ENCODE measurements at places on chromosomes 2 and 18.

GRCh38 chr2:221618007-221618406 lies 45.9 kb upstream of the EPHA4 start:
- no peak for DNase-seq

DNA sequence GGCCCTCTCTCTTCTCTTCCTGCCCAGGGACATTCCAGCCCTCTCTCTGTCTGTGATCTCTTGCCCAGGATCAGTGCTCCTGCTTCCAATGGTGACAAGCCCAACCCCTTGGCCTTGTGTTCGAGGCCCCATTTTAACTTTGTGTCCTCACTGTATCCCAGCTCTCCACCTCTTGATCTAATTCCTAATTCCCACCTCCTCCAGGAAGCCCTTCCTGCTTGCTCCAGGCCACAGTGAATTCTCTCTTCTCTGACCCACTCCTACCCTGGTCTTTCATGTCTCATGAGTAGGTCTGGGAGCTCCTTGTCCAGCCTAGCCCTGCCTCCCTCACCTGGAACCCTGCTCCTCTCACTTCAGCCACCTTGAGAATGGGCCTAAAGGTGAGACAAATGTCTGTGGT lies 249.1 kb downstream of the CELF4 start:
- DNase-seq = no peak

DNA sequence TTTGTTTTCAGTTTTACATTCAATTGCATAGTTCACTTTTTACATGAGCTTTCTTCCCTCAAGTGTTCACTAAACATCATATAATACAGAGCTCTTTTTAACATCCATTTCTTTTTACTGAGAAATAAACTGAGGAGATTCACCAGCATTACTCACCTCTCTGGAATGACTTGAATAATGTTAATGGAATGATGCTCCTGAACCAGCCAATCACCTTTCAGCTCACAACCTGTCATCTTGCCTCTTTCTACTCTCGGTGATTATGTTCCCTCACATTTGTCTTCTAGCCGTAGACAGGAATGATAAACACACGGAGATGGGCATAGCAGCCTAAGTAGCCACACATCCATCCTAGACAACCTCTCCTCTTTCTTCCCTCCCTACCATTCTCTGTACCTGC lies 301.7 kb downstream of the PAX3 start:
- DNase-seq = no peak

- peak; percentile 50 for DNase-seq
These were observed 38.1 kb upstream of the ACYP2 start for GRCh38 chr2:54077088-54077900.

DNA sequence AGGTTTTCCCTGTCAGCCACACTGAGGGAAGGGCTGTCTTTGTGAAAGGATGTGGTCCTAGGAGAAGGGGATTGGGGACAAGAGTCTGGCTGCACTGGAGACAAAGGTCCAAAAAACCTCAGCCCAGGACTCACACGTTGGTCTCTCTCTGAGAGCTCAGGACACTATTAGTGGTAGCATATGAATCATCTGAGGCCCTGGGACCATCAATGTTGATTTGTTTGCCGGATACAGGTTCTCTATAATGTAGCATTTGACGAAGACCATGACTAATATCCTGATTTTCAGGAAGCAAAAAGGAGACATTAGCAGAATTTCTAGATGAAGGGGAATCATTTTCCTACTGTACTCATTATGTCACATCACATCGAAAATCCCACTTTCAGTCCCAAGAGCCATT lies 22.2 kb upstream of the DNAH6 start:
- no peak for DNase-seq

DNA sequence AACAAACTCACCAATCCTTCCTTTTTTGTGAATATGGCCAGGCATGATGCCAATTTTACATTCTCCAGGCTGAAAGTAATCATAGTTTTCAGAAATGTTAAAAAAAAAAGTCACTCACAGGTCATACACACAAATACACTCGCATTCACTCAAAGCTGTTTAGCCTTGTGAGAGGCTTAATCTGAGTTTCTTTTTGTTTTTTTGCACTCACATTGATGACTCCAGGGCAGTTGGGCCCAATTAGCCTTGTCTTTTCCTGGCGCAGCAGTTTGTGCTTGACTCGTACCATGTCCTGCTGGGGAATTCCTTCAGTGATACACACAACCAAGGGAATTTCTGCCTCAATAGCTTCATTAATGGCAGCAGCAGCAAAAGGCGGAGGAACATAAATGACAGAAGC lies 18.0 kb downstream of the SUCLG1 start:
- DNase-seq = no peak

DNA sequence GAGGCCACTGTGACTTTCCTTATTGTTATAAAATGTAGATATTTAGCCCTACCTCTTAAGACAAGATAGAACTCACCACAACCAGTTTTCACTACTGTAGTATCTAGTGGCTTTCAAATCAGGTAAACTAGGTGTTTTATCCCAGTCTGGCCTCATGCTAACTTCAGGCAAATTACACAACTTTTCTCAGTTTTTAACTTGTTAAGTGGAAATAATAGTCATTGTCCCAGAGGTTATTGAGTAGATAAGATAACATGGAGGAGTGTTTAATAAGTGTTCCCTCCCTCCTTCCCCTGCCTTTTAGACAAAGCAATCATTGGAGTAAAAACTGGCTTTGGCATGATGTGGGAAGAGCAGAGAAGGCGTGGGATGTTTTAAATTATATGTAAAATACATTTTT lies 27.3 kb downstream of the ANXA4 start:
- DNase-seq = no peak

GRCh38 chr2:123303731-123304130 lies 721.4 kb upstream of the CNTNAP5 start:
- DNase-seq = no peak

DNA sequence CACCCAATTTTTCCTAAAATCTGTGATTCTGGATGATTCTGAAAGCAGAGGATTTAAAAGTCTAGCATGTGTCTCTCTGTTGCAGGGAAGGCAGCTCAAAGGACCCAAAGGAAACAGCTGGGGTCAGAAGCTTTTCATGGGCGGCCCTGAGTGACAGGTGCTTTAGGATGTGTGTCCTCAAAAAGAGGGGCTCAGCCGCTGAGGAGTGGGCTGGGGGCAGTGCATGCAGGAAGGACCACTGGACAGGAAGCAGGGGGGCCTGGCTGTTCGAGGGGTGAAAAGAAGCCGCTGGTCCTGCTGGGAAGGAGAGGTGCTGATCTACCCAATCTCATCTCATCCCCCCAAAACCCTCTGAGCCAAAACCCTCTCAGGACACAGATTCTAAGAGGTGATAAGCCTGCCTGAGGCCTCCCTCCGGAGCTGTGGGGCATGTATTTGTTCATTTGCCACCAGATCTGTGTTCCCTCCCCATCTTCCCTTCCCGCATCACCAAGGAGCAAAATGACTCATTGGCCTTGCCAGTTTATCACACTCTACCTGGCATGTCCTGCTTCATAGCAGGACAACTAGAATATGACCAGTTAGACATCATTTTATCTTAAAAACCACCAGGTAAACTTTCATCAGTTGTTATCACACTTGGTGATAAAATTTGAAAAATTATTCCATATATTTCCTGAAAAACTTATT lies 98.8 kb upstream of the MGAT4A start:
- DNase-seq = no peak

GRCh38 chr18:2303517-2304238 lies 267.6 kb downstream of the METTL4 start:
- DNase-seq = no peak

GRCh38 chr2:71784734-71785511 lies 331.6 kb downstream of the DYSF start:
- DNase-seq = no peak

- no peak for DNase-seq
These were observed 25.6 kb upstream of the MTA3 start for GRCh38 chr2:42542871-42543270.

- peak; percentile 11 for DNase-seq
These were observed 47.7 kb upstream of the TMEM247 start for GRCh38 chr2:46431481-46432235.

- no peak for DNase-seq
These were observed 42.4 kb upstream of the C1GALT1C1L start for GRCh38 chr2:43718530-43719124.

- no peak for DNase-seq
These were observed 4.3 kb upstream of the CAVIN2 start for GRCh38 chr2:191851158-191851557.

DNA sequence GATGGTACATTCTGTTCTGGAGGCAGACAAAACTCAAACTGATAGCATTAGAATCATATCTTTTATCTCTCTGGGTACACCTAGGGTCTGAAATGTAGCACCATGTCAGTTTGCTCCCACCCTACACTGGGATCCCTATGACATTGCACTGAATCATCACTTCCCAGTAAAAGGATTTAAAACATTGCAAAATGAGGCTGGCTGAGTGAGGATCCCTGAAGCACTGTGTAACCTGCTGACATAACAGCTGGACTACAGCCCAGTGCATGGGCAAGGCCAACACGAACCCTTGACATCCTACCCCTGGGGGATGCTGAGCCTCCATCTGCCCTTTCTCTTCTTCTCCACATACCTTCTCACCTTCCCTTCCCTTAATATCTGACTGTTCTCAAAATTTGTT lies 253.2 kb downstream of the TTC32 start:
- no peak for DNase-seq

- no peak for DNase-seq
These were observed 113.6 kb downstream of the CDH2 start for GRCh38 chr18:28063271-28063761.

- peak; percentile 41 for DNase-seq
These were observed 168.9 kb downstream of the ANTXR1 start for GRCh38 chr2:69181806-69182427.

- DNase-seq = no peak
These were observed 29.5 kb downstream of the SERPINB5 start for GRCh38 chr18:63506336-63506646.

DNA sequence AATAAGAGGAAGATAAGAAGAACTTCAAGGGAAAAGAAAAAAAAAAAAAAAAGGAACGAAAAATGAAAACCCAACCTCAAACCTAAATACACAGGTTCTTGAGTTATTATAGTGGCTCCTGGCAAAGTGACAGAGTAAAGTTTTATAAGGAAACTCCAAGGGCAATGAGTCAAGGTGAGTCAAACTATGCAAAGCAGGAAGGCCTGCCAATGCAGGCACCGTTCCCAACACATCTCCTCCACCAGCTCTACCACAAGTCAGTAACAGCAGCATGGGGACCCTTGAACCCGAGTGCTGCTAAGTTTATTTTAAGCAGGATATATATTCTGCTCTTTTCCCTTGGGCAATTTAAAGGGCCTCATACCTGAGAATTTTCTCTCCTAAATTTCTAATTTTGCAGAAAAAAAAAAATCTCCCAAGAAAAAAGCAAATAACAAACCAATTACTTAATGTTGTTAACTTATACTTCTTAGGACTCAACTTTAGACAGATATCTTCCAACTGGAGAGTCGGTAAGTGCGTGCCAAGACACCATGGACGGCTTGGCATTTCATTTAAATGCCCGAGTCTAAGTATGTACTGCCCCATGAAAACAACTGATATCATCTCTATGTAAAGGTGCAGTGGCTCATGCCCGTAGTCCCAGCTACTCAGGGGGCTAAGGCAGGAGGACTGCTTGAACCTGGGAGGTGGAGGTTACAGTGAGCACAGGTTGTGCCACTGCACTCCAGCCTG lies 75.7 kb upstream of the TFCP2L1 start:
- no peak for DNase-seq

- no peak for DNase-seq
These were observed 46.4 kb downstream of the ZNF521 start for GRCh38 chr18:25305584-25305983.

- DNase-seq = no peak
These were observed 1052.3 kb upstream of the ZEB2 start for GRCh38 chr2:145572238-145572637.

GRCh38 chr18:57409650-57410049 lies 25.5 kb upstream of the ONECUT2 start:
- no peak for DNase-seq

DNA sequence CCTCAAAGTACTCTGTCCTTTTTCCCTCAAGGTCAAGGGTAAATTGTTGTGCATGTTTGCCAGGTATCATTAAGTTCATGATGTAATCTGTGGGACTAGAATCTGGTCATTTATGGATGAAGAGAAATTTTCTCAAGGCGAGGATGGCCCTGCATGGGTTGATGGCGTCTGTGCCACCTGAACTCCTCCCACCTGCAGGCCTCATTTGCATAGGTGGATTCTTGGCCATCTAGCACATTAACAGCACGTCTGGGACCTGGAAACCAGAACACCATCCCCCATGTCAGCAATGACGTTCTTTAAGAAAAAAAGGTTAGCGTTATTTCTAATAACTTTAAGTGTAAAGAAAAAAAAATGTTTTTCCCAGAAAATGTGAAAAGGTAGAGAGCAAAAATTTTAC lies 145.8 kb downstream of the ESCO1 start:
- DNase-seq = no peak

DNA sequence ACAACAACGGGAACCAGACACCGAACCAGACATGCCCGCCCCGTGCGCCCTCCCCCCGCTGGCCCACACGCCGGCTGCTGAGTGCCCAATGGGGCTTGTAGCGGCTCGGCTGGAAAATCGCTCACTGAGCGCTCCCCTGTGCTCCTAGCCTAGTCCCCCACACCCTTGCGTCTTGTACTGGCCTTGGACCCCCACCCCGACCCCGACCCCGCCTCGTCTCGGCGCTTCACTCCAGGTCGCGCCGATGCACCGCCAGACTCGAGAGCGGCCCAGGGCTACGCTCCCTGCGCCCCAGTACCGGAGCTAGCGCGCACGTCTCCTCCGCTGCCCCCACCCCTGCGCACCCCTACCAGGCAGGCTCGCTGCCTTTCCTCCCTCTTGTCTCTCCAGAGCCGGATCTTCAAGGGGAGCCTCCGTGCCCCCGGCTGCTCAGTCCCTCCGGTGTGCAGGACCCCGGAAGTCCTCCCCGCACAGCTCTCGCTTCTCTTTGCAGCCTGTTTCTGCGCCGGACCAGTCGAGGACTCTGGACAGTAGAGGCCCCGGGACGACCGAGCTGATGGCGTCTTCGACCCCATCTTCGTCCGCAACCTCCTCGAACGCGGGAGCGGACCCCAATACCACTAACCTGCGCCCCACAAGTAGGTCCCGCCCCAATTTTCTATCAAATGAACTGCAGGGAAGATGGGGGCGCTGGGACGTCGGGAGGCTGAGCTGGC lies 1.5 kb downstream of the GAD1 start:
- DNase-seq = no peak

DNA sequence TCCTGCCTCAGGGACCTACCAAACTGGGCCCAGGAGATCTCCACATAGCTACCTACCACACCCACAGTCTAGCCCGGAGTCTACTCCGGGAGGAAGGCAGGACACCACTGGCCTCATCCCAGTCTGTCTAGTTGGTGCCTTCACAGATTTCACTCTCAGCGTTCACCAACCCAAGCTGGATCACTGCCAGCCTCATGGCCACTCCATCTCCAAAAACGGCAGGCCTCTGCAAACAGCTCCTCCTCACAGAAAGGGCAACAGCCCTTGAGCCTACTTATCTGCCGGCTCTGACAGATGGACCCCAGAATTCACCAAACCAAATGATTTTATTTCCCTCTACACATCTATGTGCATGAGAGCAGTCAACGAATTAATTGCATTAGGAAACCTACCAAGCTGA lies 61.3 kb downstream of the NCKAP5 start:
- DNase-seq = no peak

Data from NB4 (cell line).